ENCODE measurements at places on chromosomes 3 and 15.

DNA sequence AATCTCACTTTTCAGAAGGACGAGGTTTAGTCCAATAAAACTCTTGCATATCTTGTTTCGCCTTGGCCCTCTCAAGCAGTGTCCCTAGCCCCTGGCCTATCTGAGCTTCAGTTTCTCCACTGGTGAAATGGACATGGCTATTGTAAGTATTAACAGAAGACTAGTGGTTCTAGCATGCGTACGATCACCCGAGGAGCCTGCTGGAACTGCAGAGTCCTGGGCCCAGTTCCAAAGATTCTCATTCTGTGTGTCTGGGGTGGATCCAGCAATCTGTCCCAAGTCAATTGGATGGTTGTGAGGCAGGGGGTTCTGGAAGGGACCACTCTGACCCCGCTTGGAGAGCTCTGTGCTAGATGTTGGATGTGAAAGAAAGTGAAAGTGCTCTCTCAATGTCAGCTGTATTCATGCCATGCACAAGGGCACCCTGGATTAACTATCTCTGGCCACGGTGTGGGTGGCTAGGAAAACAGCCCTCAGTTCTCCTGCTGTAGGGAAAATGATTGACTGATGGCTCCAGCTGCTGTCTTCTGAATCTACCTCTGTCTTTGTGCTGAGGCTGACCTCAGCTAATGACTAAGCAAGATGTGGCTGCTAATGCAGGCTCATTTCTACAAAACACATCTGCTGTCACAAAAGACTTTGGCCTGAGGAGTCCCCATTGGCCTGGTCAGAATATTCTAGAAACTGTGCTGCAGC lies 1.9 kb upstream of the PLA1A start:
- no peak for DNase-seq

GRCh38 chr15:89654301-89654761 lies 936 bp downstream of the KIF7 start:
- DNase-seq: no peak

- DNase-seq: no peak
These were observed 320.2 kb upstream of the TBC1D5 start for GRCh38 chr3:18062657-18063025.

GRCh38 chr15:89177633-89178306 lies 43.6 kb downstream of the RLBP1 start:
- DNase-seq: peak; percentile 62

GRCh38 chr15:74627766-74628165 lies 12.1 kb downstream of the CLK3 start:
- no peak for DNase-seq

DNA sequence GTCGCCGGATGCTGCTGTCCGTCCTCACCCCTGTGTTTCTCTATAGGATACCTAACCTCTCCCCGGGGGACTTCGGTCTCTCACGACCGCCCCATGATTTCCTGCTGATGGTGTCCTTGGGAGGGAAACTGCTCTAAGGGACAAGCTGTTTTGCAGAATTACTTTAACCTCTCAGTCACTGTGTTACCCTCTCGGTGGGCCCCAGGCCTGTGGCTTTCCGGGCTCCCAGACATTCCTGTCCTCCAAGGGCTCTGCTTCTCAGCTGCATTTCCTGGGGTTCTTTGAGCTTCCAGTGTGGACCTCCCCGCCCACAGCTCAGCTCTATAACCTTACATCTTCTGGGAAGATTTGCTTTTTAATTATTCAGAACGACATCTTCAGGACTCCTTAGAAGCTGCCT lies 40.9 kb downstream of the CHST2 start:
- DNase-seq: no peak
